ENCODE measurements at places on chromosomes 7 and 10.

GRCh38 chr7:96306385-96307125 is 15.3 kb downstream of the SLC25A13 start:
- no peak for DNase-seq

GRCh38 chr10:114545819-114546218 is 112.3 kb downstream of the ABLIM1 start:
- no peak for DNase-seq

DNA sequence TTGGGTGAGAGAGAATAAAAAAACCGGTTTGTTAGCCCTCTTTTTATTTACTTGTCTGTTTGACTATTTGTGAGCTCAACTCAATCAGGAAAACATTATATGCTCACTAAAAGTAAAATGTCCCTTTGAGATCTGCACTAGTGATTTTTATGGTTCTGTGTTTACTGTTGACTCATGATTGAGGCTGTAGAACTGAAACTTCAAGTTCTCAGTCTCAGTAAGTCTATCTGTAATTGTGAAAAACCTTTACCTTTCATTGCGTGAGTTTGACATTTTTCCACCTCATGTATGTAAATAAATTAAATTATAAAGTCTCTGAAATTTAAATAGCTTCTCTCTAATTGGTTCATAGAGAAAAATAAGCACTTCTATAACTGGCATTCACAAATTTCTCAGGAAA is 17.0 kb upstream of the CASD1 start:
- no peak for DNase-seq

DNA sequence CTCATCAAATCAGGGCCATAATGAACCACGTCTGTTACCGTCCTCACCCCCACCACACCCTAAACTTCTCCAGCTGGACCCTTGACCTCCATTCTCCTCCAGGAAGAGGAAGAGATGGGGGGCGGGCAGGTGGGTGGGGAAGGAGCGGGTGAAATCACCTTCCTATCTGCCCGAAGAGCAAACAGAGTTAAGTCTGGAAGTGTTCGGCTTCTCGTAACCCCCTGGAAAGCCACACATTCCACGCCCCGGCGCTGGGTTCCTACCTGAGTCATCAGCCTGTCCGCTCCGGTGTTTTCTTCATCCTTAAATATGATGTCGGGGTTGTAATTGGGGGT is 736 bp downstream of the SHH start:
- DNase-seq: no peak

- DNase-seq: no peak
Measured at GRCh38 chr10:133130602-133131001, 29.4 kb upstream of the KNDC1 start.

- no peak for DNase-seq
Measured at GRCh38 chr7:106347229-106347833, 62.5 kb upstream of the NAMPT start.

- DNase-seq: no peak
Measured at GRCh38 chr7:46360811-46361210, 439.7 kb upstream of the IGFBP3 start.

GRCh38 chr7:80133361-80134114 is 1.1 kb upstream of the GNAI1 start:
- no peak for DNase-seq

GRCh38 chr7:22709857-22710256 is 17.1 kb upstream of the IL6 start:
- DNase-seq: no peak

DNA sequence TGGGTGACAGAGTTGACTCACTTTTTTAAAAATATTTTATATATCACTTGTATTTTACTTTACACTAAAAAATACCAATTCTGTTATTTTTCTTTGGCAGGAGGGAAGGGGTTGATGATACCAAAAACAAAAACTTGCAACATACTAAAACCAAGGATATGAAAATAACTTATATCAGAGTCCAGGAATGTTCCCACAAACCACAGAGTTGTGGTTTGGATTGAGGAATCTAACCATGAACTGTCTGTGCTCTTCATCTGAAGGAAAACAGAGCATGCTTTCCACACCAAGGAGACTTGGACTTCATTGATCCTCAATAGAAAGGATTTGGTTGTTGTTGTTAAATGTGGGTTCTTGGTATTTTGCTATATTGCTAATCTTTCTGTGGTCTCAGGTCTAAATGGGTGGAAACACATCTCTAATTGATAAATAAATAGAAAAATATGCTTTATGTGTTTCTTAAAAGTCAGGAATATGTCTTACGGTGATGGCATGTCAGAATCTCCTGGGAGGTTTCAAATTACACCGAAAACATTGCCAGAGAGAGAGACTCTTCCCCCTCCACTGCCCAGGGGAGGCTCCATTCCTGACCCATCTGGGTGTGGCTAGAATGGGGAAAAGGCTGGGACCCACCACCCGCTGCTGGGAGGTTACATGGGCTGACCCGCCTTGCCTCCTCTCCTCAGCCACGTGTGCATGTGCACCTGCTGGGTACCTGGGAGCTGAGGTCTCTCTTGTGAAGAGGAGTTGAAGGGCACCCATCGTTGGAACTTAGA is 46.9 kb upstream of the STK17A start:
- DNase-seq: peak; percentile 24

GRCh38 chr10:110615057-110615747 is 28.9 kb upstream of the RBM20 start:
- DNase-seq: no peak

Measured in T1000 (cell line).